B cell (primary cell): ENCODE measurements at places on chromosomes 13 and 19.

- DNase-seq: no peak
These were observed 167.8 kb downstream of the ABCC4 start for GRCh38 chr13:95133498-95133897.

DNA sequence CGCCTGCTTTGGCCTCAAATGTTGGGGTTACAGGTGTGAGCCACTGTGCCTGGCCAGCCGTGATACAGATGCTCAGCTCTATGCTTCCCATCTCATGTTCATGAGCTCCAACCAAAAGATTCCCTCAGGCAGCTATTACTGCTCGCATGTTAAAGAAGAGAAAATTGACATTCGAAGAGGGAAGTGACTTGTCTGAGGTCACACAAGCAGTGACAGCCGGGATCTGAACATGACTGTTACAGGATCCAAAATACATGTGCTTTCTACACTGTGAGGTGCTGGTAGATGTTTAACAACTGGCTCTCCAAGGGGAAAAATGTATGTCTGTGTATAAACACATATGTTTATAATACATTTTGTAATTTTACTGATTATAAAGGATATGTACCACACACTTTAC lies 11.3 kb downstream of the FPR1 start:
- no peak for DNase-seq

DNA sequence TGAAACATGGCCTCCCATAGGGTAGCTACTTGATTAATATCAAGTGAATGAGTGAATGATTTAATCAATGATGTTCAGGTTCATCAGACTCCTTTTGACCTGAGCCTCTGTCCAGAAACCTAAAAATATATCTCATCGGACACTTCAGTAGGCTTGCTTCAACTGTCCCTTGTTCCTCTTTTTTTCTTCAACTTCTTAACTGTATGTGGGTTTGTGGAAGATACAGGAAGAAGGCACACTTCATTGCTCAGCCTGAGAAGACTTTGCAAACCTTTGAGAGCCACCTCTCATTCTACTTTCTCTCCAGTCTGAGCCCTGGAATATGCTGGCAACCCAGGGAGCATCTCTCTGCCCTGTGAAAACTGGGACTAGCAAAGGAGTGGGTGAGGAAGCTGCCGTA lies 557.0 kb downstream of the FGF9 start:
- peak; percentile 36 for DNase-seq

GRCh38 chr19:2428756-2429711 lies 1.6 kb upstream of the TIMM13 start:
- DNase-seq: no peak

DNA sequence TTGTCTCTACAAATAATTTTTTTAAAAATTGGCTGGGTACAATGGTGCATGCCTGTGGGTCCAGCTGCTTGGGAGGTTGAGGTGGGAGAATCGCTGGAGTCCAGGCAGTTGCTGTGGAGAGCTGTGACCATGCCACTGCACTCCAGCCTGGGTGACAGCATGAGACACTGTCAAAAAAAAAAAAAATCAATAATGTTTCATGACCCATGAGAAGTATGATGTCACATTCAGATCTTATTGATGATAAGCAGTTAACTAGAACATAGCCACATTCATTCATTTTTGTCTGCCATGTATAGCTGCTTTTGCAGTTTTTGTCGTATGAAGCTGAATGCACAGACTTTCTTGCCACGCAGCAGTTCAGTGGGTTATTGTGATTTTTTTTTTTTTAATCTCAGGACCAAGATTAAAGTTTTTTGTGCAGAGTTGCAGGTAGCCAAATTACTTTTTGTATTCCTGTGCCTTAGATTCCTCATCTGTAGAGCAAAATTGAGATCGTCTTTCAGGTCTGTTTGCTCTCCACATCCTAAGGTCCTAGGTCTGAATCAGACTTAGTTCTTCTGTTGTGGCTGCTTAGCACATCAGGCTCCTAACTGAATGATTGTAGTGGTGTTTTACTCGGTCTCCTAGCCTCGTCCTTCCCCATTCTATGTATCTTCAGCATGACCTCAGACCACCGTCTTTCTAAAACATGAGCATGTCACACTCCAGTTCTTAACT lies 145.2 kb downstream of the GGACT start:
- DNase-seq: no peak

- DNase-seq: no peak
These were observed 90.0 kb downstream of the CAB39L start for GRCh38 chr13:49353908-49354307.

- DNase-seq: no peak
These were observed 268.7 kb downstream of the SHISA2 start for GRCh38 chr13:25783076-25783475.

DNA sequence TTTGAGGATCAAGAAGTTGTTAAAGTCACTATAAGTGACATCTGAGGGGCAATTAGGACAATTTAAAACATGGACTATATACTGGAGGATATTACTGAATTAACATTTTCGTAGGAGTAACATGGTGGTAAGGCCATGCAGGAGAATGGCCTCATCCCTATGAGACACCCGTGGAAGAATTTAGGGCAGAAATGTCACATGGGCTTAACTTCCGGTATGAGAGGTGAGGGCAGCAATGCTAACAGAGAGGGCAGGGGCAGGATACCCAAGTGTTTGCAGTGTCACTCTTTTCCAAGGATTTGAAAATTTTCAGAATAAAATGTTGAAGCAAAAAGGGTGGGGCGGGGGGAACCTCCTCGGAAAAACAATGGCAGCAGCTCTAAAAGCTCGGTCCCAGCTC lies 23.6 kb downstream of the RANBP3 start:
- no peak for DNase-seq

GRCh38 chr13:32745509-32745908 lies 159.3 kb downstream of the PDS5B start:
- DNase-seq: no peak

DNA sequence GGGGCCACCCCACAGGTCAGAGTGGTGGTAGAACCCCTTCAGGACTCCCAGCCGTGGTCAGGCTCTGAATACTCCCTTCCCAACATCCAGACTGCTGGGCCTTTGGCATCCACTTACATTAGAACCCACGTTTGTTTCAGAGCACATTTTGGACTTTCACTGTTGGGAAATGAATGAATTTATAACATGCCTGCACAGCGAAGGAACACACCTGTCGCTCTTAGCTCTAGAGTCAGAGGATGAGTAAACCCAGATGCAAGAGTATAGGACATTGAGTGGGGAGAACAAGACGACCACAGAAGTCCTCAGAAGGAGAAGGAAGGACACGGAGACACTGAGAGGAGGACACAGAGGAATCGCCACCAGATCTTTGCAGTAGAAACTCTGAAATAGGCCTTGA lies 30.9 kb downstream of the SHISA2 start:
- DNase-seq: no peak

- no peak for DNase-seq
These were observed 47.5 kb downstream of the GAS6 start for GRCh38 chr13:113816254-113816929.

DNA sequence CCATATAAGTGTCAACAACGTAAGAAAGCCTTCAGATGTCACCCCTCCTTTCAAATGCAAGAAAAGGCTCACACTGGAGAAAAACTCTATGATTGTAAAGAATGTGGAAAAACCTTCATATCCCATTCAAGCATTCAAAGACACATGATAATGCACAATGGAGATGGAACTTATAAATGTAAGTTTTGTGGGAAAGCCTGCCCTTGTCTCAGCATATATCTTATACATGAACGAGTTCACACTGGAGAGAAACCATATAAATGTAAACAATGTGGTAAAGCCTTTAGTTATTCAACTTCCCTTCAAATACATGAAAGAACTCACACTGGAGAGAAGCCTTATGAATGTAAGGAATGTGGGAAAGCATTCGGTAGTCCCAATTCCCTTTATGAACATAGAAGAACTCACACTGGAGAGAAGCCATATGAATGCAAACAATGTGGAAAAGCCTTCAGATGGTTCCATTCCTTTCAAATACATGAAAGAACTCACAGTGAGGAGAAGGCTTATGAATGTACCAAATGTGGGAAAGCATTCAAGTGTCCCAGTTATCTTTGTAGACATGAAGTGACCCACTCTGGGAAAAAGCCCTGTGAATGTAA lies 11.1 kb downstream of the ZNF844 start:
- no peak for DNase-seq

DNA sequence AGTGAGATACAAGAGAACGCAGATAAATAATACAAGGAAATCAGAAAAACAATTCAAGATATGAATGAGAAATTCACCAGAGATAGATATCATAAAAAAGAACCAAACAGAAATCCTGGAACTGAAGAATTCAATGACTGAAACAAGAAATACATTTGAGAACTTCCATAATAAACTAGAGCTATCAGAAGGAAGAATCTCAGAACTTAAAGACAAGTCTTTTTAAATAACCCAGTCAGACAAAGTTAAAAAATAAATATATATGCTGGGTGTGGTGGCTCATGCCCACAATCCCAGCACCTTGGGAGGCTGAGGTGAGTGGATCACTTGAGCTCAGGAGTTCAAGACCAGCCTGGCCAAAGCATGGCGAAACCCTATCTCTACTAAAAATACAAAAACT lies 28.7 kb upstream of the N4BP2L1 start:
- no peak for DNase-seq
